ENCODE measurements at places on chromosomes 13 and 19.

DNA sequence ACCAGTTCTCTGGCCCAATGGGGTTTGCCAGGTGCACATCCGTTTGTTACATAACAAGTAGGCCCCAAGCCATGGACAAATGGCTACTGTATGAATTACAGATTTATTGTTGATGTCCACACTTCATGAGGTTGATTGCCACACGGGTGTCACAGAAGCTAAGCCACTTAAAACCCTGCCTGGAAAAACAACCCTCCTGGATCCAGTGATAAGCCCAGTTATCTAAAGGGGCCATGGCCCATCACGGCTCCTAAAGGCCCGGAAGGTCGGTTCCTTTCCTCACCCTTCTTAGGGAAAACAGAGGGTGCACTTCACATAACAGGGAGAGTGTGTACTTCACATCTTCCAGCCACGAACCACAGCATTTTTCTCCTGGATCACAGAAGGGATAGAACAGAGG, 4.1 kb downstream of the TMEM272 start:
- no peak for DNase-seq

- DNase-seq: no peak
These were observed 324.9 kb upstream of the SGCG start for GRCh38 chr13:22855926-22856325.

DNA sequence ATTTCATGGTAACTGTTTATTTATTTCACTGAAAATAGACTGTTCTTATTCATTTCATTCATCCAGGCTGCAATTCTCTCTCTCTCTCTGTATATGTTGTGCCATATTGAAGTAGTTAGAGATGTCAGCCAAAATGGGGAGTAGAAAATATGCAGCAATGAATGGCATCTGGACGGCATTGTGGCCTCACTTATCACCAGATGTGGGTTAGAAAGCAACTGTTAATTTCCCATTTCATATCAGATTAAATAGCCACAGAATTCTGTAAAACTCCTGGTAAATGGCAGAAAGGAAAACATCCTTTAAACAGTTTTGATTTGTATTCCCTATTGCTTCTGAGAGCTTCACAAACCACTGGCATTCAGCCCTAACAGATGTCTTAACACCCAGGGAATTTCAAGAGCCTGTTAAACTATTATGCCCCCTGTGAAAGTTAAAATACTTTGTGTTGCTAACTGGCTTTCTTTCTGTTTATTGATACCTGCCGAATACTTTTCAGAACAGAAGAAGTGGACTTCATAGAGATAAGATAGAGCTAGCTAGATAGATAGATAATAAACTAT, 1763.3 kb upstream of the MIR17HG start:
- no peak for DNase-seq

GRCh38 chr13:73103238-73103637, 44.4 kb downstream of the KLF5 start:
- no peak for DNase-seq

DNA sequence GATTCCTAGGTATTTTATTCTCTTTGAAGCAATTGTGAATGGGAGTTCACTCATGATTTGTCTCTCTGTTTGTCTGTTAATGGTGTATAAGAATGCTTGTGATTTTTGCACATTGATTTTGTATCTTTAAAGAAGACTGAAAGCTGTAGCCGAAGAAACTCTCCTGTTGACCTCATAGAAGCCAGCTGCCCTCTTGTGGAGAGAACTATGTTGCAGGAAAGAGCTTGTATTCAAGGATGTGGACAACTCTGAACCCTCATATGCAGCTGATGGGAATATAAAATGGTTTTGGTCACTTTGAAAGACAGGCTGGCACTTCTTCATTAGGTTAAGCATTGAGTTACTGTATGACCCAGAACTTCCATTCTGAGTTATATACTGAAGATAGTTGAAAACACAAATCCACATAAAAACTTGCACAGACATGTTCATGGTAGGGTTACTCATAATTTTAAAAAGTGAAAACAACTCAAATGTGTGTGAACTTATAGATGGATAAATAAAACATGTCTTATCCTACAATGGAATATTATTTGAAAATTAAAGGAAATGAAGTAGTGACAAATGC, 65.8 kb upstream of the SLITRK6 start:
- peak; percentile 9 for DNase-seq

- no peak for DNase-seq
These were observed 33.9 kb upstream of the SEMA6B start for GRCh38 chr19:4593409-4593851.

GRCh38 chr13:112592181-112592580, 4.2 kb upstream of the TUBGCP3 start:
- DNase-seq: no peak

GRCh38 chr13:108425056-108425455, 155.5 kb downstream of the TNFSF13B start:
- no peak for DNase-seq

Data from neuronal stem cell (in vitro differentiated cells).